OCI-M1 (cell line): ENCODE measurements at places on chromosomes 13 and 19.

GRCh38 chr19:29269641-29270040, 56.7 kb upstream of the UQCRFS1 start:
- DNase-seq, result no peak

DNA sequence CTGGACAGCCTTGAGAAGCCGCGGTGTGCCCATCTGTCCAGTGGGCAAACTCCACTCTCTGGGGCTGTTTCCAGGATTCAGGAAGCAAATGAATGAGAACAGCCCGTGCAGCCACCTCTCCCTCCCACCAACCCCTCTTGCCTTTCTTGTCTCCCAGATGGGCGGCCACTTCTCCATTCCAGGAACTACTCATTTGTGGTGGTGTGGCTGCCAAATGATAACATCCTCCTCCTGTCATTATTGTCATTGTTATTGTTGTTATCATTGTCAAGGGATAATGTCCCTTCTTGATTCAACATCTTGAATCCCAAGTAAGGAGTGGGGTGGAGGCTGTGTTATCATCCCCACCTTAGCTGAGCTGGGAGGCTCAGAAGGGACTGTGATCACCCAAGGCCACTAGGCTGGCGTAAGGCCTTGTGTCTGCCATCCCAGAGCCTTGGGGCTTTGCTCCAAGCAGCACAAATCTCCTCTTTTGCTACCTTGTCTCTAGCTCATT, 1.6 kb downstream of the DNM2 start:
- DNase-seq, result peak; percentile 99

- DNase-seq, result no peak
These were observed 27.4 kb upstream of the ZNF83 start for GRCh38 chr19:52665529-52665928.

- no peak for DNase-seq
These were observed 57.5 kb downstream of the RAP2A start for GRCh38 chr13:97491452-97491851.

GRCh38 chr19:49129238-49129583, 9.9 kb downstream of the PPFIA3 start:
- DNase-seq, result no peak

- DNase-seq, result no peak
These were observed 160.4 kb upstream of the GPC6 start for GRCh38 chr13:93066187-93066586.

DNA sequence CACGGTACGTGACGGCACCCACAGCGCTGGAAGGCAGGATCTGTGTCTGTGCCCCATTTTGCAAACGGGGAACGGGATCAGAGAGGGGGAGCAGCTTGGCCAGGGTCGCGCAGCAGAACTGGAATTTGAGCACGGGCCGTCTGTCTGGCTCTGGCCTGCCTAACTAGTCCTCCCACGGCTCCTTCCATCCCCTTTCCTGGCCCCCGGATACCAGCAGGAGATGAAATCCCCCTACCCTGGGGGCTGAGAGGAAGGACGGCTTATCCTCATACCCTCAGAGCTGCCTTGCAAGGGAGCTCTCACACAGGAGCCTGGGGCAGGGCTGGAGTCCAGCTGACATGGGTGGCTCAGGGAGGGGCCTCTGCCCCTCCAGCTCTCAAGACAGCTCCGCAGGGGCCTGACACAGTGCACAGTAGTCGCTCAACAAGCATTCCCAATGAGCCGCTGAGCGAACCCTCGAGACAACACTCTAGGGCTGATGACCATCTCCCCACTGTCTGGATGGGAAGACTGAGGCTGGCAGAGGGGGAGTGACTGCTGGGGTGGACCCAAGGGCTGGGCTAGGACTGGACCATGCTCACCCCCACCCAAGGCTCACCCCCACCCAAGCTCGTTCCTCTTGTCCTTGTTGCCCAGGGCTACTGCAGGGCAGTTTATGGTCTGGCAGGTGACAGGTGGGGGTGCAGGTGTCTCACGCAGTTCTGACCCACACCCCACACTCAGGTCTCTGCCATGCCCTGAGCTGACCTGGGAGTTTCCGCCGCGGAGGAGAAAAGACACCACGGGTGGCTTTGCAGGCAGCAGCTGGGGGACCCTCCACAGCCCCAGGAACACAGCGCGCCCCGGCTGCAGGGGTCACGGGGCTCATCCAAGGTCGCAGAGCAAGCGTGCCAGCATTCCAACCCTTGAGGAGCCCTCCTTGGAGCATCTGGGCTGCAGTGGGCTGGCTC, 4.0 kb downstream of the ZBTB7A start:
- no peak for DNase-seq

- no peak for DNase-seq
These were observed 81.1 kb downstream of the GADD45B start for GRCh38 chr19:2557093-2557440.

- no peak for DNase-seq
These were observed 30.9 kb upstream of the KCTD12 start for GRCh38 chr13:76917095-76917494.

DNA sequence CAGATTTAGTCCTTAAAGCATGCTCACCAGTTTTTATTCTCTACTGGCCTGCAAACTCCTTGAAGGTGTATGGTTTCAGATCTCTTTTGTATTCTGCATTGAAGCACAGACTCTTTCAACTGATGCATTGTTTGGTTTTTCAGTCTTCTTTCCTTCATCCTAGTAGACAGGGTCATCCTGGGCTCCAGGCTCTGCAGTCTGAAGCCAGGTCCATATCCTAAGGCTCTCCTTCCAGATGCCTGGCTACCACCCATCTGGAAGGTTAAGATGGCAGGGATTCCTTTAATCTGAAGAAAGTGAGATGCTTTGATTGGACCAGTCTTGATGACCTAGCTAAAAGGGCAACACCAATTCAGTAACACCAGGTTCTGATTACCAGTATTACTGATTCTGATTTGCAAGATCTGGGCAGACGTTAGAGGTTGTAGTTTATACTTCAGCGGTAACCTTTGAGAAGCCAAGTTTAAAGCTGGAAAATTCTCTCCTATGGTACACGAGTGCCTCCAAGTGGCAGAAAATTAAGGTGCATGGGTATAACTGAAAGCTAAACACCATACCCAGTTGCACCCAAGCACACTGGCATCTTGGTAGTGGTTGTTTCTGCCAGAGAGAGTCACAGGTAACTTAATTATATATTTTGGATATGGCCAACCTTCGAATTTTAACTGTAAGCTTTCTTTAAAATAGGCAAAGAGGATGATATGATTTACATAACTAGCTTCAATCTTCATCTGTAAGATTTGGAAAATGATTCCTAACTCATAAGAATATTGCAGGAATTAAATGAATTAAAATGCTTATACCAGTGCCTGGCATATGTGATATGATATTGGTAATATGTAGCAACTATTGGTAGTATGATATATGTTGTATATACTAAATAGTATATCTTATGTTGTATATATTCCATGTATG, 1651.9 kb upstream of the MIR17HG start:
- peak; percentile 73 for DNase-seq

- no peak for DNase-seq
These were observed 9.9 kb downstream of the LYPD3 start for GRCh38 chr19:43455321-43456113.

- peak; percentile 4 for DNase-seq
These were observed 715.3 kb downstream of the OLFM4 start for GRCh38 chr13:53743906-53744305.
